ENCODE measurements at places on chromosomes 7 and 10.

GRCh38 chr7:5519515-5519928, 95.9 kb upstream of the TNRC18 start:
- no peak for DNase-seq

DNA sequence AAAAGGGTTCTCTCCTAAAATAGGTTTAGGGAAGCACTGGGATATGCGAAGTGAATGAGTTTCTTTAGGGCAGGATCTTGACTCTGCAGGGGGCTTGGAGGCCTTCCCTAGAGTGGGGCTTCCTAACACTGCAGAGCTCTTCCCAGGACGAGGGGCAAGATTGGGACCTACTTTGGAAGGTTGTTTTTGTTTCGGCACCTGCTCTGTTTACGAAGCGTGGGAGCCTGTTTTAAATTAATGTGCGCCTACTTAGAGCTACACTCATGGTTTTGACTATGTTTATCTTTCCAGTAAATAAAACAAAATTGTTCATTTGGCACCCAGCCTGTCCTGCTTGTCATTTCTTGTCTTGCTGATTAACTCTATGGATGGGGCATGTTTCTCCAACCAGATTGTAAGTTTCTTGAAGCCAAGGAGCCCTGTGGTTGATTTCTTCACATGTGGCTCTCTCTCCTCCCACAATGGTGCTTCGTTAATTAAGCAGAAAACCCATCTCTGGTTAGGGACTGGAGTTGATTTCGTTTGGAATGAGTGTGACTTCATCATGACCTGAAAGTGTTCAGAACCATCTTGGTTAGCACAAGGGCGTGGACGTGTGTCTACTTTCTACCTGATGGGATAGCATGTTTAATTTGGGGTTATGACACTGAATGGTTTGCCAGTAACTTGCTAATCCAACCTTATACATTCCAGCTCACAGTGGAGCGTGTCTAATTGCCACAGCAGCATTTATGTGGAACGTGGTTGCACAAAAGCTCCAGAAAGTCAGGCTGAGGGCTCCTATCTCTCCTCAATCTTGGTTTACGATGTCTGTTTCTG, 98.1 kb downstream of the TCF7L2 start:
- DNase-seq = no peak

- DNase-seq = no peak
These were observed 12.6 kb downstream of the IQCE start for GRCh38 chr7:2571409-2571808.

GRCh38 chr7:110105307-110105706, 985.6 kb upstream of the LRRN3 start:
- no peak for DNase-seq

DNA sequence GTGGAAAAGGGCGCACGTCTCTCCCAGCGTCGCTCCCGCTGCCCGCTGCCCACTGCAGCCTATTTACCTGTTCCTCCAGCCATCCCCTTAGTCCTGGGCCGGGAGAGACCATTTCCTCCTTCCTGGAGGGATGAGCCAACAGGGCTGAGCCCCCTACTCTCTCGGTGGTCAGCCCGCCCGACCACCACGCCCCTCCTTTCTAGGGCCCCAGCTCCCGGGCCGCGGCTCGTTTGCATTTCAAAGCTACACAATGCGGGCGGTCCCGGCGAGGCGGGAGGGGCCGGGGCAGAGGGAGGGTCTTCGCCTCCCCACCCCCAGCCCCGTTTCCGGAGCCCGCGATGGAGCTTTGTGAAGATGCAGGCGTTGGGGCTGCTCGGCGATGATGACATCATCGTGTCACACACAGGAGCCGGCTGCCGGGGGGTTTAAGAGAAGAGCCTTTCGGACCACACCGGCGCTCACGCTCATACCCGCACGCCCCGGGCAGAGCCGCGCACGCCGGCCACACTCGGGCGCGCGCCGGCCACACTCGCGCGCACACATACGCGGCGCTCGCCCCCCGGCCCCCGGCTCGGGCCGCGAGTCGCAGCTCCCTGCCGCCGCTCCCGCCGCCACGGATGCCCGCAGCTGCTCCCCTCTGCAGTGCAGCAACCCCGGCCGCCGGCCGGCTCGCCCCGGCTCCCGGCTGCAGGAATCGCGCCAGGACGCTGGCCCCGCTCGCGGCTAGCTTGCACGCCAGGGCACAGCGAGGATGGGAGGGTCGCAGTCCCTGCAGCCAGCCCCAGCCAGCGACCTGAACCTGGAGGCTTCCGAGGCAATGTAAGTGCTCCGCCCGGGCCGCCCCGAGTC, 107.7 kb upstream of the BTBD16 start:
- no peak for DNase-seq

DNA sequence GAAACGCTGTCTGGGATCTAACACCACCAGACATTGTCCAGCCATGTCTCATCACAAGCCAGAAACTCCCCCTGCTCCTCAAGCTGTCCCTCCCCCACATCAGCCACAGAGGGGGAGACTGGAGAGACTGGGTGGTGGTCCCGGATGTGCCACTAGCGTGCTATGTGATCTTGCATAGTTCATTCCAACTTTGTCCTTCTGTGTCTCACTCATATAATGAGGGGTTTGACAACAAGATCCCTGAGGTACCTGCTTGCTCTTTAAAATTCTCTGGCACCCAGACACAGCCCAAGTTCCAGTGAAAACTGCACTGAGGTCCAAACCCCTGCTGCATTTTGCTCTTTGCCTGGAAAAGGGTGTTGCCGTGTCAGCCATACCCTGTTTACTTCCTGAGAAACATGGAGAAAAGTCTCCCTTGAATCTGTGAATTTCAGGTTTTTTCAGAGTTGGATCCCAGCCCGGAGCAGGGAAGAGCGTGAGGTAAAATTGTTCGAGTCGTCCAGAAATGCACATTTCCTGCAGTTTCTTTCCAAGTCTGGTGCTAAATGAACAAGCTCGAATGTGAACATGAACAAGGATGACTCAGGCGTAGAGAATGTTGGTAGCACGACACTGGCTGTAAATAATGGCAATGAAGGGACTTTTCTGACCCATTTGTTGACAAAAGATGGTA, 156.6 kb downstream of the CCDC3 start:
- DNase-seq = no peak
